ENCODE measurements at places on chromosomes 7 and 10.

GRCh38 chr10:50653142-50653541 is 29.4 kb upstream of the SGMS1 start:
- DNase-seq, result no peak

GRCh38 chr7:71988201-71988600 is 423.9 kb downstream of the CALN1 start:
- no peak for DNase-seq

GRCh38 chr10:68647672-68648341 is 73.2 kb upstream of the CCAR1 start:
- DNase-seq, result no peak

- DNase-seq, result no peak
Measured at GRCh38 chr7:118109607-118110006, 74.4 kb upstream of the LSM8 start.

DNA sequence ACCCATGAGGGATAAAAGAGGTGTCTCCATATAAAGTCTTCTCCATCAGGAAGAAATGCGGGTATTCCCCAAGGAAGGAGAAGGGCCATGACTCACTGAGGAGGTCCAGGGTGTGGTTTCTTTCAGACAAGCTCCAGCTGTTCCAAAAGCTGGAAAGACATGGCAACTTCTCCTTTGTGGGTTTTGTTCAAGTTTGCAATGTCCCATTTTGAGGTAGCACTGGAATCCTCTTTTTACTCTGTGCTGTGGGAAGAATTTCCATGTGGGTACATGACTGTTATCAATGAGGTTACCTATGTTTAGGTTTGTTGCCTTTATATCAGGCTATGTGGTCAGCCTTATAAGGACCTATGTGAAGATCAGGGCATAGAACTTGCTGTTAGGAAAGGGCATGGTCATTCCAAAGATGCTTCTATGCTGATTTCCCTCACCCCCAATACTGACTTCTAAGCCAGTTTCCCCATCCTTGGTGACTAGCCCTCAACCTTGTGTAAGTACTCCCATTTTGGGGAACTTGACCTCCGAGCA is 697.5 kb downstream of the INHBA start:
- no peak for DNase-seq

- DNase-seq, result no peak
Measured at GRCh38 chr10:10367264-10367663, 650.4 kb upstream of the CELF2 start.

DNA sequence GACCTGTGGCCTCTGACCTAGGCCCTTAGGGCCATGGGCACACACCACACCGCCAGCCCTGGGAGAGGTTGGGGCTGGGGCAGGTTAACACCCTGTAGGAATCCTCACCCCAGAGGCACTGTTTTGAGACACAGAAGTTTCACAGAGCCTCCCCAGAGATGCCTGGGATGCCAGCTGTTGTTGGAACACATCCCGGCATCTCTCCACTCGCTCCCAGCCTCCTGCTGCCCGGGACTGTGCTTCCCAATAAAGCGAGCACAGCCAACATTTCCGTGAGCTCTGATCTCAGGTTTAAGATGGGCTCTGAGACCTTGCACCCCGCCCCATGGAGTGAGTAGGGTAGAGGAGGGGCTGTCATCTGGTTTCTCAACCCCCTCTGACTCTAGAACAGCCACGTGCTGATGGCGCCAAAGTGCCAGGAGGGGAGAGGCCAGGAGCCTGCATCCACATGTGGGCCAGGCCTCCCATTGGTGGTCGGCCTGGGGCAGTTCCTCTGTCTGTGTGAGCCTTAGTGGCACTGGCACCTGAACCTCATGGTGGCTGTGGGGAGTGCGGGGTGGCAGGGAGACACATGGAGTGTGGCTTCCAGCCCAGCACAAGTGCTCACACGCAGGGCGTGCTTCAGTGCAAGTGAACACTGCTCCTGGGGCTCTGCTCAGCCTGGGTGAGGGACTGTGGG is 54.7 kb downstream of the RASGEF1A start:
- no peak for DNase-seq

GRCh38 chr10:14173391-14173705 is 157.4 kb downstream of the FRMD4A start:
- no peak for DNase-seq

DNA sequence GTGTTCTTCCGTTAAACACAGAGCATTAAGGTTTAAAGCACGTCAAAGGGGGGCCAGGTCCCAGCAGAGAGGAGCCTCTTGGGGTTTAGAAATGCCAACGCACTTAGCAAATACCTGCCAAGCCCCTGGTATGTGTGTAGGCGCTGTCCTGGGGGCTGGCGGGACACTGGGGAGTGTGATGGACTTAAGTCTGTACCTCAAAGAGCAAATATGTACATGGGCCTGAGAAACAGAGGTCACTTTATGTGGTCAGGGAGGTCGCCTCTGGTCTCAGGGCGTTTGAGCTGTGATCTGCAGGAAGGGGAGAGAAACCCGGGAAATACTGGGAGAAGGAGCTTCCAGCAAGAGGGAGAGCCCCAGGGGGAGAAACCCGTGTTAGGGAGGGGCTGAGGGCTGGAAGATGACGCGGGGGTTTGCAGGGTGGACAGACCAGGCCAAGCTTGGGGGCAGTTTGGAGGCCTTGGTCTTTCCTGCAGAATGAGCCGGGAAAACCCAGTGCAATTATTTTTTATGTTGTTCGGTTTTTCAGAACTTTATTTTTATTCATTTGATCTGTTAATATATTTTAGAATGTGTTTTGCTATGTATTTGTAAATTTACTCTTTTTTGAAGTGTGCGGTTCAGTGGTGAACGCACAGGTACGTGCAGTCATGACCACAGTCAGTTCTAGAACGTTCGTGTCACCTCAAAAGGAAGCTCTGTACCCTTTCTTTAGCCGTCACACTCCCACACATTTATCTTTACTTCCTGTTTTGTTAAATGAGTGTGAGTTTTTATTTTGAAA is 441.4 kb upstream of the FOXK1 start:
- no peak for DNase-seq

GRCh38 chr7:76315364-76315763 is 12.9 kb downstream of the HSPB1 start:
- DNase-seq, result no peak

- DNase-seq, result no peak
Measured at GRCh38 chr7:47153058-47153457, 428.9 kb downstream of the TNS3 start.

DNA sequence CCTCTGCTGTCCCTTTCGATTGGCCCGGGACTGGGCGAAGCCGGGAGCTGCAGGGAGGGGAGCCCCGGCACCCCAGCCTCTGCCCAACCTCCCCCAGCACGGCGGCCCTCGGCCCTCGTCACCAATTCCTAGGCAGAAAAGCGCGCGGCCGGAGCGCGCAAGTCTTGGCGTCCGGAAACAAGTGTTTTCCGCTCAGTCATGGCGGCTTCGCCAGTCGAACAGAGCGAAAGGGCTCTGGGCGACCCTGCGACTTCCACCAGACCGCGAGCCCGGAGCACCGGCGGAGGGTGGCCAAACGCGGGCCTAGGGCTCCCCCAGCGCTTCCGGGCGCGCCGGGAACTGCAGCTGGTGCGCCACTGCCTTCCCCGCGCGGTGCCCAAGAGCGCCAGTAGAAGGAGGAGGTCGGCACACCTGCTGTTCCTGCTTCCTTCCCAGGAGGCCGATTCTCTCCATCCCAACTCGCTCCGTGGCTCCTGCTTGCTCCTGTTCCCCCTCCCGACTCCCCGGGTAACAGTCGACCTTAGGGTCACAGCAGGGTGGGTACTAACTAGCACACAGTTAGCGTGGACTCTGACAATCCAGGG is 729.9 kb downstream of the ZWINT start:
- DNase-seq, result no peak

DNA sequence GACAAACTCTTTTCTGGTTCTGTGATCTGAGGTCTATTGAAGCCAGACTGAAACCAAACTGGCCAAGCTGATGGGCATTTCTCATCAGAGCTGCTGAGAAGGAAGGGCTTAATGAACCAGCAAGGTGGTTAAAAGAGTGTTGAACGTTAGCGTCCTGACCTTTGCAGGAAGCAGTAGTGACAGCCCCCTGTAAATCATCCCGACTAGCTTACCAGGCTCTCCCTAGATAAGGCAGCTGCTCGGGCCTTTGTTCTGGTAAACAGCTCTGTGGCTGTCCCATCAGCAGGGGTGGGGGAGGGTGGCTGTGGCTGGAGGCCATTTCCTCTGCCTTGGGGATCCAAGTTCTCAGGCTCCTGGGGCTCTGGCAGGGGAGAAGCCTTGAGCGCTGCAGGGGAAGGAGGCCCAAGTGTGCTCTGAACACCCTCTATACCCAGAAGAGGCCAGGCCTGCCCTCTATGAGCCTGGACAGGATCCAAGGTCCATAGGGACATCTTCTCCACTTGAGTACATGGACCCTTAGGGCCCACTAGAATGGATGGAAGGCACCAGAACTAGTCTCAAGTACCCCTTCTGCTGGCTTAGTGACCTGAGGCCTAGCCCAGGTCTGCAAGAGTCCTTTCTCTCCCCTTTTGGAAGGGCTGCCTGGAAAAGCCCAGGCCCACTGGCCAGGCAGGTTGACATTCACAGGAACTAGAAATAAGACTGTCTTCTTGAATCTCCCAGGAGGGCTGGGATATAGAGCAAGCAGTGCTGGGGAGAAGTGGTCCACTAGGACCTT is 134.6 kb downstream of the ARHGAP22 start:
- DNase-seq, result no peak

GRCh38 chr10:119702583-119702982 is 23.3 kb upstream of the INPP5F start:
- DNase-seq, result no peak

DNA sequence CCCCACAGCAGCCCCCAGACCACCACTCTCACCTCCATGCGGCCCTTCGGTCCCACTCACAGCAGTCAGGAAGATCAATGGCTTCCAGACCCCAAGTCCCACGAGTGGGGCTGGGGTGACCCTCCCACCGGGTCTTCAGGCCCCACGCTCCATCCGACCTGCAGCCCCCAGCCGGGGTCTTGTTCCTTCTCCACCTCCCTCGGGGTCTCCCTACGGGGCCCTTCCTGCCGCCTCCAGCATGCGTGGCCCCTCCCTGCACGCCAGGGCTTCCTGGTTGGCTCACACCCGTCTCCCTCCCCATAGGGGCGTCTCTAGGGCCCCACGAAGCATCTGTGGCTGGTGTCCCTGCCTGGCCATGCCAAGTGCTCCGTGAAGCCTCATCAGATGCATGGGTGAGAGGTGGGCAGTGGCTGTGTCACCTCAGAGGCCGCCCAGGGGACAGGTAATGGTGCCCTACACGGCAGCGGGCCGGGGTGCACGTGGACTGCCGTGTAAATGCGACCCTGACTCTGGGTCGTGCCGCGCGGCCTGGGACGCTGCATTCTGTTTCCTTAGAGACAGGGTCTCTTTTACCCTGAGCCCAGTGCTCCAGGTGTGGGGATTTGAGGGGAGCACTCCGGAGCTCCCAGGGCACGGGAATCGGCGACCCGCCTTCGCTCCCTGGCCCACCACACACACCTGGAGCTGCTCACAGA is 19.9 kb downstream of the ADAP1 start:
- no peak for DNase-seq

GRCh38 chr10:52563360-52563759 is 209.2 kb downstream of the MBL2 start:
- DNase-seq, result no peak
